ENCODE measurements at places on chromosomes 13 and 19. TPM values are rescaled to one million over a fixed set of nuclear protein-coding genes. Genes with fewer than 3 reads are reported as not detected.
A peak's percentile ranks its signal among the peaks of the same experiment; 100 is the strongest.

The KANK3 gene
- 1.1 TPM for total RNA-seq

GRCh38 chr13:37954191-37954590, 84.6 kb upstream of the TRPC4 start:
- H3K4me1 ChIP-seq = no peaks in the 10 kb centered on the region
- H3K4me3 ChIP-seq = no peak overlapping the region
- no peaks in the 10 kb centered on the region for H3K27me3 ChIP-seq
- DNase-seq = no peak
- no peak overlapping the region for H3K27ac ChIP-seq
- H3K36me3 ChIP-seq = no peaks in the 10 kb centered on the region

DNA sequence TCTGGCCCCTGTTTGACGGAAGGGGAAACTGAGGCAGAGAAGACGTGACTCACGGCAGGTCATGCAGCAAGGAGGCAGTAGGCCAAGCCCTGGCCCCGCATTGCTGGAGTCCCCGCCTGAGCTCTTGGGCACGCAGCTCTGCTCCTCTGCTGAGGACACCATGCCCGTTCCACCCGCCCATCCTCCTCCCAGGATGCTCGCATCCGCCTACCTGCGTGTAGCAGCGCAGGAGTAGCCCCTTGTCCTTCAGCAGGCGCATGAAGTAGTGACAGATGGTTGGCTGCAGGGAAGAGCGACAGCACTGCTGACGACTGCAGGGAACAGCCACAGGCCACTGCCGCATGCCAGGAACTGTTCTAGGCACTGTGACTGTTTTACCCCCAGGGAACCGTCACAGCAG, 10.5 kb downstream of the SIRT2 start:
- H3K36me3 ChIP-seq = peaks cover 11% of the 10 kb centered on the region
- DNase-seq = no peak
- H3K4me3 ChIP-seq = no peak overlapping the region
- H3K27me3 ChIP-seq = no peaks in the 10 kb centered on the region

DNA sequence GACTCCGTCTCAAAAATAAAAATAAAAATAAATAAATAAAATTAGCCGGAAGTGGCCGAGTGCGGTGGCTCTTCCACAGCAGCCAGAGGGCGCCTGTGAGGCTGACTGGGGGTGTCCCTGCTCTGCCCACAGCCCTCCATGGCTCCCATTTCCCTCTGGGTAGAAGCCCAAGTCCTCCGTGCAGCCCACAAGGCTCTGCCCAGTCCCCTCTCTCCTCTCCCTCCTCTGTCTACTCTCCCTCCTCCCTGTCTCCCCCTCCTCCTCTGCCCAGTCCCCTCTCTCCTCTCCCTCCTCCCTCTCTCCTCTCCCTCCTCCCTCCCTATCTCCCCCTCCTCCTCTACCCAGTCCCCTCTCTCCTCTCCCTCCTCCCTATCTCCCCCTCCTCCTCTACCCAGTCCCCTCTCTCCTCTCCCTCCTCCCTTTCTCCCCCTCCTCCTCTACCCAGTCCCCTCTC, 20.4 kb downstream of the MISP start:
- H3K4me1 ChIP-seq = no peaks in the 10 kb centered on the region
- no peak overlapping the region for H3K4me3 ChIP-seq
- no peak for DNase-seq
- H3K27me3 ChIP-seq = no peaks in the 10 kb centered on the region

GRCh38 chr19:35929876-35930275, 6.3 kb upstream of the LRFN3 start:
- peak overlapping the region; percentile 20 for H3K4me3 ChIP-seq
- no peak for DNase-seq
